ENCODE measurements at places on chromosomes 2 and 18. TPM values are rescaled to one million over a fixed set of nuclear protein-coding genes. Genes with fewer than 3 reads are reported as not detected.

- DNase-seq = no peak
Measured at GRCh38 chr2:102369866-102370265, 14.3 kb downstream of the IL18R1 start.

- no peak for DNase-seq
Measured at GRCh38 chr18:51716277-51716676, 518.8 kb upstream of the MEX3C start.

DNA sequence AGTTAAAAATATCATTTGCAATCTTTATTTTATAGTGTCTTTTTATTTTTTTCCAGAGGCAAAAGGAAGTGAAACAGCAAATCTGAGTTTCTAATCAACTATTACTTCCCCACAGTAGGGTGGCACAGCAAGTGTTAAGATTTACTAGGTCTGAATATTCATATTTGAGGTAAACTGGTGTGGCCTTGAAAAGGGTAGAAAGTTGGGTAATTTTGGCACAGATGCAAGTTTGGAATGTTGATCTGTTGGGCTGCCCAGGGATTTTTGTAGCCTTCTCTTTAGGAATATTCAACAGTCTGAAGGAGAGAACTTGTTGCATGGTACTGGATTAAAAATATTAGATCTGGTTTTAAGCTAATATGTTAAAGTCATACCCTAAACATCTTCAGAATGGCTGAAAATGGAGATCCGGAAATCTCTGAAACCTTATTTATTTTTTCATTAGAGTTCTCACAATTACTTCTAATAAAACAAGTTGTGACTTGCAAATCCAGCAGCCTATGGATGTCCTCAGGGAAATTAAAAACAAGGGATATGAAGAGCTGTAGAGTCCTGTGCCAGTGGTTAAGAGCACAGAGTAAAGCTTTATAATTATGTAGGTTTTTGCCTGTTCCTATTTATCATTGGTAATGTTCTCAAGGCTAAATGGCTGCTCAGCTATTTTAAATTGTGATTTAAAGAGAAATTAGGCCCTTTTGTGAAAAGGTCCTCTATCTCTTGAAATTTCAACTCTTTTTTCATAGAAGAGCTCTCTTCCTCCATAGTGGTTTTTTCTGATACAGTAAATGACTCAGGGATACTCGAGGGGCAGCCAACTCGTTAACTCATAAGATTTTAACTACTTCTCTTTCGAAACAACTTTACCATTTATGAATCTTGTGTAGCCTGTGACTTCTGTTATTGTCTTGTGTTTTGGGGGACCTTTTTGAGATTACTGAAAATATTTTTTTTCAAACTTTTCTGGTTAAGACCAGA is 11.0 kb downstream of the TANK start:
- DNase-seq = no peak

- DNase-seq = no peak
Measured at GRCh38 chr18:7601246-7601615, 34.1 kb downstream of the PTPRM start.

GRCh38 chr2:211033765-211034164 is 477.4 kb downstream of the CPS1 start:
- DNase-seq = no peak

DNA sequence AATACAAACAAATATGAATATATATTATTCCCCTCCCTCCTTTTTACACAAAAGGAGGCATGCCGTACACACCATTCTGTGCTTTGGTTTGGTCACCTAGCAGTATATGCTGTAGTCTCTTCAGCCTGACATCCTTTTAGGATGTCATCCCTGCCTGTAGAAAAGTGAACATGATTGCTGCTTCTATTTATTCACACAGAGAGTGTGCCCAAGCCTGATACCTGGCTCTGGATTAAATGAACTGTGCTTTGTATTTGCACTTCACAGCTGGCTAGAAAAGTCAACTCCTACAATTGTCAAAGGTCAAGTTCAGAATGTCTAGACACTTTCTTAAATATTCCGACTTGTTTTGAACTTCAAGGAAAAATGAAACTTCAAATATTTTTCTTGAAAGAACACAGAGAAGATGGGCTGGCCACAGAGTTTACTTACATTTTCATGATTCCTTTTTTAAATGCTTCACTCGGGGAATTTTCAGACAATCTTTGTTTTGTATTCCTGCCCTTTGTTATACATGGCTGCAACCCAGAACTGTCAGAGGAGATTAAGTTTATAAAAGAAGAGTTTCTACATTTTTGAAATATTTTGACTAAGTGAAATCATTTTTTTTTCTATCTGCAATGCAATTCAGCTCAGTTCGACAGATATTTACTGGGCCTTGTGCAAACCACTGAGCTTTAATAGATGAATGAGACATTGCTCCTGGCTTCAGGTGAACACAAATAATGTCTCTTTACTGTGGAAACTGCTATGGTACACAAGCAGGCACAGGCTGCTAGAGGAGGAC is 33.5 kb downstream of the DAPL1 start:
- DNase-seq = no peak

DNA sequence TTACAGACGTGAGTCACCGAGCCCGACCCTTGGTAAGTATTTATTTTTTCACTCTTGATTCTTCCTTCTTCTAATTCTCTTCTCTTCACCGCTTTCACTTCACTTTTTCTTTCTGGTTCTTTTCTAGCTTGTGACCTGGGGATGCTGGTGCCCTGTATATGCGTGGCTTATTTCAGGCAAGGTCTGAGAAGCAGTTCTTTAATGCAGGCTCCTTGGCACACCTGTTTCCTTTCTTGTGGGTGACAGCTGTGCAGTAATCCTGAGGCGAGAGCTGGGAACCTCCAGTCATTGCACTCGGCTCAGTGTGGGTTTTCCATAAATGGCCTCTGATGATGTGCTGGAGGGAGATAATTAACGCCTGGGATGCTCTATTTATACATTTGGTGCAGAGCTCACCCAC is 193.8 kb downstream of the TSN start:
- DNase-seq = no peak

- no peak for DNase-seq
Measured at GRCh38 chr2:205731583-205731981, 49.3 kb downstream of the NRP2 start.

CAB39 gene
- total RNA-seq = 56.4 TPM

- DNase-seq = no peak
Measured at GRCh38 chr2:237320801-237321560, 93.0 kb downstream of the COL6A3 start.

GRCh38 chr18:46291149-46291548 is 187.0 kb downstream of the HAUS1 start:
- no peak for DNase-seq

DNA sequence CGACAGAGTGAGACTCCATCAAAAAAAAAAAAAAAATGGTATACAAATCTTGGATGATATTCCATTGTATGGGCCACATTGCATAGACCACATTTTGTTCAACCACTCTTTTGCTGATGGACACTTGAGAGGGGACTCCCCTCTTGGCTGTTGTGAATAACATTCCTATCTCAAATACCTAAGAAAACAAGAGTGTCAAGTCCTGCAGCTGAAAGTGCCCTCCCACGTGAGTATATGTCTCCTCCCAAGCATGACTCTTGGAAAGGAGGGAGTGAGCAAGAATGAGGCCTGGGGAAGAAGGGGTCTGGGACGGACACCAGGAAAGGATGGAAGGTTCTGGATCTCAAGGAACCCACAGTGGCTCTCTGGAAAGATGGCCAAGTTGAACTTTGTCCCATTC is 36.0 kb upstream of the NPAS2 start:
- no peak for DNase-seq

DNA sequence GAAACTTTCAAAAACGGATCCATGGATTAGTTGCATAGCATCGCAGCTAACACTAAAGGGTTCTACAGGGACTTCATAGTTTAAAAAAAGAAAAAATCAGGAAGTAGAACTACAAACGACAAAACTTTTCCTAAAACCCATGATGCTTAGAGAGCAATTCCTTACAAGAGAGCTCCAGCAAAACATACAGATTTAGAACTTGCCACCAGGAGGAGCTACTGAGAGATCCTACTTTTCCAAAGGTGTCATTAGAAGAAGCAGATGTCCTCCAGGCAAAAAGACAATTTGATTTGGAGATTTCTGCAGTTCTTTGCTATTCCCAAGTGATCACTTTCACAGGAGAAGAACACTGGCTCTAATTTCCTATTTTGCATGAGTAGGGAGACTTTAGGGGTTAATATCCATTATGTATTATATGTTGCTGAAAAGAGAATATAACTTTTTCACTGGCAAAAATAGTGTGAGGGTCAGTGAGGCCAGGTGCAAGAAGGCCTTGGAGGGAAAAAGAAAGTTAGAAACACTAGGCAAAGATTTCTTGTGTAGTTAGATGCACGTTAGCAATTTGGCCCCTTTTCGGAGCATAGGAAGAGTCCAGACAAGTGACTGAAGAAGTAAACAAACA is 436.2 kb downstream of the SUCLG1 start:
- peak; percentile 3 for DNase-seq

GRCh38 chr2:49021271-49021670 is 133.0 kb downstream of the FSHR start:
- no peak for DNase-seq

CCL20 gene
- total RNA-seq = 6.0 TPM

THSD7B gene
- total RNA-seq = not detected

- DNase-seq = no peak
Measured at GRCh38 chr18:10923551-10924070, 225.8 kb downstream of the PIEZO2 start.

FZD7 gene
- 10.5 TPM for total RNA-seq

DNA sequence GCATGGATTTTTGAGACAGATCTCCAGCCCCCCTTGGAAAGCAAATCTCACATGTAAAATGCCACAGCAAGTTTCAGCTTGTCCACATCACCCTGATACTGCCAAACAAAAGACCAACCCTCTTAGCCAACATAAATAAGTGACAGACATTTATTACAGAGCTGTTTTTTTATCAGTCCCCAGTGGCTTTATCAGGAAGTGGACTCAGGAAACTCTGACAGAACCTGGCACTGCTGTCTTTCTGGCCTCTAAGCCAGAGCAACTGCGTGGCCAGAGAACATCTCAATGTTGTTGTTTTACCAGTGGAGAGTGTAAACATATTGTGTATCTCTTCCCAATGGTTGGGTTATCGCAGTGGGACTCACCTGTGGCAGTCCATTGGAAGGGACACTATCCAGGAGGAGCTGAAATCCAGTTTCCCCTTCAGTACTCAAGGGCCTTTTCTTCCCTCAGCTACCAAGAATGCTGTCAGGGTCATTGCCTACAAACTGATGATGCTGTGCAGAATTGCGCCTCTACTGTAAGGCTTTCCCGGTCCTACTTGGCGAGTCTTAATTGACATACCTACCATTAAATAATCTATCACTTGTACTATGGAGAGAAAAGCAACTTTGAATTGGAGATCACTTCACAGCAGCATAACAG is 22.0 kb downstream of the SLC14A1 start:
- DNase-seq = no peak

ZNF521 gene
- total RNA-seq = 118 TPM

- DNase-seq = no peak
Measured at GRCh38 chr18:61892683-61893308, at the start of gene RNF152. Gene RNF152 (minus strand): TSS chr18:61893007. CDS start chr18:61816463, 76,544 bp downstream.

DNA sequence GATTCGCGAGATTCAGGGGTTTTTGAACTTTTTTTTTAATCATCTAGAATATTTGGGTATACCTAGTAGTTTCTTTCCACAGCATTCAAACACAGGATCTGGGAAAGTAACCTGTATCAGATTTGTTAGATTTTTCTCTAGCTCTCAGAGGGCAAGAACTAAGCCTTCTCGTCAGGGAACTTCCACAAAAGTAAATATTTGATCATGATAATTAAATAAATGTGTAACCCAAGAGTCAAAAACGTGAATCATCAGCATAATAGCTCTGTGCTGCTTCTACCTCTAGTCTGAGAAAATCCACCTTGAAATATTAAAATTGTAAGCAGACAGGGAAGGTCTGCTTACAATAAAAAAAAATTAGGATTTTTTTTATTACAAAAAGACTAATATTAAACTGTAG is 225.7 kb upstream of the SPOPL start:
- DNase-seq = no peak

DNA sequence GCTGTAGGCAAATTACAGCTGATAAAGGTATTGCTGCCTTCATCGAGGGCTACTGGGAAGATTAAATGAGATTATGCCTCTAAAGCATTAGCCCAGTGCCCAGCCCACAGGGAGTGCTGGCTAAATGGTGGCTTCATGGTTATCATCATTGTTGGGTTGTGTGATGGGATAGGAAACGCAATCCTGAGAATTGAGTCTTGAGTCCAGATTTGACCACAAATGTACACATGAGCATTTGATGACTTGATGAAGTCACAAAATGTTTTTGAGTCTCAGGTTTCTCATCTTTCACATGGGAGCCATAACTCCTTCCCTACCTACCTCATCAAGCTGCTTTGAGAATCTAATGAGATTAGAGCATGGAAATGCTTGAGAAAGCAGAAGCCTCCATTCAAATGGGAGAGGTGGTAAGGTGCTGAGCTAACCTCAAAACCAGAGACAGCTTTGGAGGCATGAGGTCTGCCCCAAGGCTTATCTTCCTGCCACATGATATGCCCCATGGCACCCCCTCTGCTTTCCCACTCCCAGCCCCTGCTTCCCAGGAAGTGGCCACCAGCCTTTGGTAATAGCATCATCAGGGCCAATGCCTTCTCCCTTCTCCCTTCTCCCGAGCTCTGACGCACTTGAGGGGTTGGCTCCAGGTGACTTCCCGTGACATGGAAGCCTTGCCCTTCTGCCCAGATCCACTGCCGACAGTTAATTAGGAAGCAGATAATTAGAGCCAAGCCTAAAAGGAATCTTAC is 149.4 kb upstream of the EPAS1 start:
- no peak for DNase-seq

SERPINB10 gene
- not detected for total RNA-seq

GRCh38 chr2:234110219-234110618 is 59.7 kb downstream of the SPP2 start:
- no peak for DNase-seq

PLEK gene
- total RNA-seq = 0.12 TPM

DNA sequence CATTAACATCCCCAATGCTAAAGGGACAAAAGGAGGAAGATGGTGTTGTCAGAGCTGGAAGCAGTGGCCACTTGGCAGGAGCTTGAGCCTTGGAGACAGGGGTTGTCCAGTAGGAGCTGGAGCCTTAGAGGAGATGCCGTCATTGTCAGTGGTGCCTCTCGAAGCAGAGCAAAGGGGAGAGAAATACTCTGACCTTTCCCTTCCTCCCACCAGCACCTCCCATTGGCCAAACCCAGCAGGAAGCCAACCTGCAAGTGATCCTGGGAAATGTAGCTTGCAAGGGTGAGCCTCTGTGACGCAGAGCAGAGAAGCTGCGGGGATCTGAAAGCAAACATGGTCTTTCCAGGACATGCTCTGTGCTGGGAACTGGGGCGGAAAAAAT is 33.7 kb upstream of the MRPL19 start:
- DNase-seq = no peak

- no peak for DNase-seq
Measured at GRCh38 chr2:136075476-136075875, 42.5 kb downstream of the CXCR4 start.

- no peak for DNase-seq
Measured at GRCh38 chr2:234329202-234329960, 167.5 kb downstream of the ARL4C start.

DNA sequence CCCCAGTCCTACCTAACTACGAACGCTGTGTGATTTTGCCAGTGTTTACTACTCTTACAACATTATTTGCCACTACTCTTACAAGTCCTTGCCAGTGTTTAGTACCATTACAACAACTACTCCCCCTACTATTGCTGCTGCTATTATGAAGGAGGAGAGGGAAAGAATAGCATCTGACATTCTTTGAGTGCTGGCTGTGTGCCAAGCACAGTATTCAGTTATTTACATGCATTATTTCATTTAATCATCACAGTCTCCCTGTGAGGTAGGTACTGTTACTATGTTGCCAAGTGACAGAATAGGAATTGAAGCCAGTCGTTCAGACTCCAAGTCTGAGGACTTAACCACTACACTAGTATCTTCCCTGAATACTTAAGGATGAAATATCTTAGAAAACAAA is 185.9 kb upstream of the FOSL2 start:
- peak; percentile 45 for DNase-seq

GRCh38 chr2:33673937-33674336 is 74.8 kb upstream of the FAM98A start:
- peak; percentile 29 for DNase-seq
